ENCODE measurements at places on chromosomes 12 and 14.

GRCh38 chr12:44347145-44347544, 511.3 kb downstream of the TMEM117 start:
- DNase-seq = no peak

DNA sequence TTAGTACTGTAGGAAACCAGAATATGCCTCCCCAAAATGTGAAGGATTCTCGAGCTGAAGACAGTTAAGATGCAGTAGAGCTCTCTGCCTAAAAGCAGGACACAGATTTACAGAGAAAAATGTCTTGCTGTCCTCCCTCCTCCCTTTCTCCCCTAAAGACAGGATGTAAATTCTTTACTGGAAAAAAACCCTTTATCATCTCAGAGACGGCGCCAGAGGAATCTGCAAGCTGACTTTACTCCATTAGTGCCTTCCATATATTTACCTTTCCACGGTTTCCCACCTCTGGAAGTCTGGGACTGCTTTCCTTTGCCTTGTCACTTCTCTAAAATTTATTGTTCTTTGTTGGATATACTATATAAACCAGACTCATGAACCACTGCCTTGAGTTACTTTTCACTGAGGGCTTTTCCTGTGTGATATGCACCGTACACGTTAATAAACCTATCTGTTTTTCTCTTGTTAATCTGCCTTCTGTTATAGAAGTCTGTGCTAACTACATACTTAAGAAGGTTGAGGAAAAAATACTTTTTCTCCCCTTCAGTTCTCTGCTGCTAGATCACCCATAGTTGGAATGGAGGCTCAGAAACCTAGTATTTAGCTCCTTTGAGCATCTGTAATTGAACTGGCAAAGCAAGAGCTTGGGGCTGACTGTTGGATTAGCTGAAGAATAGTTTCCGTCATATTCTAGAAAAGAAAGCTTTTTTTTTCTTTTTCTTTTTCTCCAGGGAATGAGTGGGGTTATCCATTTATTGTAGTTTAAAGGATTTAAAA, 99.9 kb downstream of the RAD51B start:
- no peak for DNase-seq

GRCh38 chr14:22493753-22494152, 95.3 kb downstream of the DAD1 start:
- no peak for DNase-seq

GRCh38 chr12:49944046-49944445, 6.5 kb upstream of the AQP2 start:
- no peak for DNase-seq

DNA sequence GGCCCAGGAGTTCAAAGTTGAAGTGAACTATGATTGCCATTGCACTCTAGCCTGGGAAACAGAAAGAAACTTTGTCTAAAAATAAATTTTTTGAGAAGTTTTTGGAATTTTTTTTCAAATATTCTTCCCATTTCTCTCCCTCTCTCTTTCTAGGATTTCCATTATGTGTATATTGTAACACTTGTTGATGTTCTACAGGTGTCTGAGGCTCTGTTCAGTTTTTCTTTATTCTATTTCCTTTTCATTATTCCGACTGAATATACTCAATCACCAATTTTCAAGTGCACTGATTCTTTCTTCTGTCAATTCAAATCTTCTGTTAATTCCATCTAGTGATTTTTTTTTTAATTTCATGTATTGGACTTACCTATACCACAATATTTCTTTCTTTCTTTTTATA, 48.3 kb upstream of the SLC6A15 start:
- DNase-seq = no peak

DNA sequence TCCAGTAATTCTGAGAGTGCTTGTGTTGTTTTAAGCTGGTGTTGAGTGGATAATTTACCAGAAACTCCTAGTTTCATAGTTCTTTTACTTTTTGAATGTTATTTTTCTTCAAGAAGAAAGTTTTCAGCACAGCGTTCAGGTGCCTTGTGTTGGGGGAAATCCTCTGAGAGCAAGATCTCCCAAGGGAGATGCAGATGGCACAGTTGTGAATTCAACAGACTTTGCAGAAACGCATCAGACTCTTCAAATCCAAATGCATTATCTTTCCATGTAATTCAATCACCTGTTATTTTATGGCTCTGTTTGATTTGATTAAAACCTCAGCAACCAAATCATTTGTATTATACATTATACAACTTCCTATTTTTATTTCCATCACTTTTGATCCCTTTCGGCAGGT, 439.9 kb downstream of the EGLN3 start:
- DNase-seq = no peak

DNA sequence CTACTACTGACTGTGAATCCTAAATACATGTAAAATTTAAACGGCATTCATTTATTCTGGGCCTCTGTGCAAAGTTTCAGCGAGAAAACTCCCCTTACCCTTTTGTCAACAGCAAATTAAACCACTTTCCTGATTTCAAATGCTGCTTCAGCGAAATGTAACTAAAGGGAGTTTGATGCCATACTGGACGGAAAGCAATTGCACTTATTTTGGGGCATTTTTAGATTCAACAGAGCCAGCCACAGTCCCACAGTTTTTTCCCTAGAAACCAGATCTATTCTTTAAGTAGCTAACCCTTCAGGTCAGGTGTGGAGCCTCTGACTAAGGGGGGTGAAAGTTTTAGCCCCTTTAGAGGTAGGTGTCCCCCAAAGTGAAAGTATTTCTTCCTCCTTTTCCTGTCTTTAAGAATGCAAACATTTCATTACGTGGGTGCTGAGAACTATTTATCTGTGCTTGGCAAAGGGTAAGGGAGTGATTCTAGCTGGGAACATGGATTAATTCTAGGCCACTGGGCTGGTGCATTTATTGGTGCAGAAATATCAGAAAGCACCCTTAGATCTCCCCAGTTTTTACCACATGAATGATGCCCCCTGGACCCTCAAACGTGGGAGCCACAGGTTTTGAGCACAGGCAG, 72.7 kb downstream of the SPTB start:
- no peak for DNase-seq
